ENCODE measurements at places on chromosomes 13 and 19. TPM values are rescaled to one million over a fixed set of nuclear protein-coding genes. Genes with fewer than 3 reads are reported as not detected.

Gene SHISA7
- 0.10 TPM for polyA plus RNA-seq

Gene ARHGEF18
- polyA plus RNA-seq = 34.3 TPM

Gene CYP4F12
- polyA plus RNA-seq = not detected

Gene PTH2
- not detected for polyA plus RNA-seq

Gene NECTIN2
- 187 TPM for polyA plus RNA-seq

Gene RFXAP
- polyA plus RNA-seq = 13.4 TPM

GRCh38 chr13:24274452-24275021 is 34.8 kb upstream of the C1QTNF9 start:
- peak; percentile 52 for DNase-seq

DNA sequence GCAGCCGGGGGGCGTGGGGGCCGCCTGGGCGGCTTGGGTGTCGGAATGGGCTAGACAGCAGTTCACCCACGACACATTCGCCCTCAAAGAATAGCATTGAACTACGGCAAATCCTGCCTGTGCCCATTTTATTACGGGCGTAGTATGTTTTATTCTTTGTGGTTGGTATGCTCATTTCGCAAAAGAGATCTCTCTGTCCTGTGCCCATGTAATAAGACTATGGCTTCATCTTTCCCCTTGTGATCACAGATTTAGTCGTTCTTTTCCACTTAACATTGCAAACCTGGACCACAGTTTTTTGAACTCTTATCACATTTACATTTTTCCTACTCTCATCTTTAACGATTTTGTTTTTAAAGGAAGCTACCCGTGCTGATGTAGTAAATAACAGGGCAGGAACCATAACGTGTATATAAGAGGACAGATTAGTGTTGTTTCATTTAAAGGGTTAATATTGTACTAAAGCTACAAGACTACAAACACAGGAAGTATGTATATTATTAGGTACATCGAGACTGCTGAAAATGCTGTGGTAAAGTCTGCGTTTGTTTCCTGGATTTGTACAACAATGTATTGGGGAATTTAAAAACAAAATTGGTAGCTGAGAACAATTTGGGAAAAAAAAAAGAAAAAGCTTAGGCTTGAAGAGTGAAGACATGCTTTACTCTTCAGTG is 3.2 kb upstream of the MYCBP2 start:
- no peak for DNase-seq

- DNase-seq = no peak
These were observed 1053.9 kb downstream of the UQCRFS1 start for GRCh38 chr19:28159065-28159464.

DNA sequence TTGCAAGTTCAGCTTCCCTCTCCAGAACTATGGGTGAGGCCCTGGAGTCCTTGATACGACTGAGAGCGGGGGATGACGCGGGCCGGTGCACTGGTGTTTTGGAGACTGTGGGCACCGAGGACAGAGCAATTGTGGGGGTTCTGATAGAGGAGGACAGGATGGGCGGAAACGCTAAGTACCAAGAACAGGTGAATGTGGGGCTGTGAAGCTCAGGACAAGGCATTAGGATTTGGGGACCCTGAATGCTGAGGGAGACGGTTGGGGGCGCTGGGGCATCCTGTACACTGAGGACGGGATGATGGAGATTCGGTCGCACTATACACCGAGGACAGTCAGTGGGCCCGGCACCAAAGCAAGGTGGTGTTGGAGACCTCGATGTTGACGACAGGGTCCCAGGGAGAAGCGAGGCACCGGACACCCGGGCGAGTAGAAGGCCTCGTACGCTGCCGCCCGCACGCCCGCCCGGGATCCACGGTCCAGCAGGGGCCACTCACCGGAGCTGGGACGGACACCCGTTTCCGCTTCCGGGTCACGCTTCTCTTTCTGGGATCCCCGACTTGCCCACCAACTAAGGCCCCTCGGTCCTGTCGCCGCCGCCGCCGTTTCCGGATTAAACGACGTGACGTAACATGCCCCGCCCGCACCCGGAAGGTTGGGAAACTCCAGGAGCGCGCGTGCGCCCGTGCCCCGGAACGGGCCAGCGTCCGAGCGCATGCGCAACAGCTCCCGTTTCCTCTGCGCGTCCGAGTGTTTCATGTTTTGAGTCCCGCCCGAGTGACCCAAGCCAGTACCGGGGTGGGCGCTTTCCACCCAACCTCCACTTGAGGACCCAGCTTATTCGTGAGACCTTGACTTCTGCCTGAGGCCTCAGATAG is at the start of gene CHMP2A:
Gene CHMP2A, minus strand, starts transcription at position 612 of the 875 bp plus-strand sequence. CDS start 893 bp downstream, outside the sequence.
- peak; percentile 97 for DNase-seq

GRCh38 chr13:33728271-33729037 is 89.5 kb upstream of the RFC3 start:
- no peak for DNase-seq
